Naive thymus-derived CD4-positive, alpha-beta T cell (primary cell): ENCODE measurements at places on chromosomes 1 and 21.

GRCh38 chr1:93082313-93082712 is 3.2 kb downstream of the MTF2 start:
- no peak overlapping the region for H3K27ac ChIP-seq
- DNase-seq: no peak
- peaks cover 15% of the 10 kb centered on the region for H3K36me3 ChIP-seq
- H3K27me3 ChIP-seq: no peaks in the 10 kb centered on the region
- no peak overlapping the region for H3K4me3 ChIP-seq
- peaks cover 16% of the 10 kb centered on the region for H3K4me1 ChIP-seq

DNA sequence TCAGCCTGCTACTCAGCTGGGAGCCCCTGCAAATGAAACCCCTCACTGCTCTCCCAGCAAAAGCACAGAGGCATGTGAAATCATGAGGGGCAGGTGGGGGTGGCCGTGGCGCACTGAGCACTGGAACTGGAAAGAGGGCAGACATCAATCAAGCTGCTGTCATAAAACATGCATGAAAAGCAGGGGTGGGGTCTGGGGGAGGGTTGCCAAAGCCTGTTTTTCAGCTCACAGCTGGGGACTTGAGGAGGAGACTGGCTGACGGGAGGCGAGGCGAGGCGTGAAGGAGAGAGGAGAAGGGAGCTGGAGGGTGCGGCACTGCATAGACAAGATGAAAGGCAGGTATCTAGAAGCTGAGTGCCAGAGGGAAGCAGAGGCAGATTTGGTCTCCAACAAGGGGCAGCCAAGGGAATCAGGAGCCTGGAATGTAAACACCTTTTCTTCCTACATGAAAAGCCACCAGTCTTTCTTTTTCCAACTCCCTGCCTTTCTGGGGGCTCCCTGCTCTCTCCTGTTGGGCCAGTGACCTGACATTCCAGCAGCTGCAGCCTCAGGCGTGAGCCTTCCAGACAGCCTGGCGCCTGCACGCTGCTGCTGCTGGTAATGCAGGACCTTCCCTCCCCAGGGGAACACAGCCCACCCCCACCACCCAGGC is 87.0 kb downstream of the NMNAT2 start:
- H3K36me3 ChIP-seq: no peaks in the 10 kb centered on the region
- no peak overlapping the region for H3K27ac ChIP-seq
- no peaks in the 10 kb centered on the region for H3K4me1 ChIP-seq

DNA sequence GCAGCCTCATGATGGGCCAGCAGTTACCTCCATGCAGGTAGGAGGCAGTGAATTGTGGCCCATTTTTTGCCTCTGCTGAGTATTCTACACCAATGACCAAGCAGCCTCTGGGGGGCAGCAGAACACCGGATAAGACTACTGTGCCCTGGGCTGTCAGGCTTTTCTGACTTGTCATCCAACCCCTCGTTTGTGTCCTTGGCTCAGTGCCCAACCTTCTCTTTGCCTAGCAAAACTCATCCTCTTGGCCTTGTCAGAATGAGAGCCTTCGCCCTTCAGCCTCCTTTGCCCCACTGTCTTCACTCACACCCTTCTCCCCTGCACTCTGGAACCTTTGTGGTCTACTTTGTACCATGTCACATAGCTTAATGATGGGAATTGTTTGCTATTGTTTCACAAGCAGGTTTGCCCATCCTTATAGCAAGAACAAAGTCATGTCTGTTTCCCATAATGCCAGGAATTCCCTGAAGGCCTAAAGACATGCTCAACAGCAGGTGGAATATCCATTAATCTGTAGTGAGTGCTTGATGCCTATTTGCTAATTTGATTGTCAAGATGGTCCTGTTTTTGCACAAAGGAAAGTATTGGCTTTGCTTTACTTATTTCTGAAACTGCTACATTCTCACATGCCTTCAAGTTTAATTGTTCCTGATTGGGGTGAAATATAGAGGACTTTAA is 255.9 kb downstream of the HHAT start:
- no peaks in the 10 kb centered on the region for H3K4me1 ChIP-seq
- H3K27ac ChIP-seq: no peak overlapping the region
- no peaks in the 10 kb centered on the region for H3K27me3 ChIP-seq
- no peaks in the 10 kb centered on the region for H3K36me3 ChIP-seq
- DNase-seq: peak; percentile 34

DNA sequence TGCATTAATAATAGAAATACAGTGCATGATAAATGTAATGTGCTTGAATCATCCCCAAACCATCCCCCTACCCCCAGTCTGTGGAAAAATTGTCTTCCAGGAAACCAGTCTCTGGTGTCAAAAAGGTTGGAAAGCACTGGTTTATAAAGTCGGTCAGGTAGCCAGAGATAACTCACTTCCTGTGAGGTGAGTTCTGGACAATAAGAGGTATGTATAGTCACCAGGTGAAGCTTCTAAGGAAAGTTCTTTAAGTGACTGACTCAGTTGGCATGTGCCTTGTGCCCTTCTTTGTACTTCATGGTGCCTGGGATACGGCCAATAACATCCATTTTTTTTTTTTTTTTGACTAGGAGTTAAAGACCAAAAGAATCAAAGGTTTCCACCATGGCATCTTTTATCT is 103.7 kb downstream of the GPATCH2 start:
- no peaks in the 10 kb centered on the region for H3K36me3 ChIP-seq
- H3K4me1 ChIP-seq: no peaks in the 10 kb centered on the region
- no peak for DNase-seq

- no peak for DNase-seq
- no peaks in the 10 kb centered on the region for H3K4me1 ChIP-seq
- H3K27me3 ChIP-seq: no peaks in the 10 kb centered on the region
- H3K4me3 ChIP-seq: no peak overlapping the region
- H3K36me3 ChIP-seq: no peaks in the 10 kb centered on the region
- no peak overlapping the region for H3K27ac ChIP-seq
These were observed 321.7 kb downstream of the SEC16B start for GRCh38 chr1:177648138-177648537.

DNA sequence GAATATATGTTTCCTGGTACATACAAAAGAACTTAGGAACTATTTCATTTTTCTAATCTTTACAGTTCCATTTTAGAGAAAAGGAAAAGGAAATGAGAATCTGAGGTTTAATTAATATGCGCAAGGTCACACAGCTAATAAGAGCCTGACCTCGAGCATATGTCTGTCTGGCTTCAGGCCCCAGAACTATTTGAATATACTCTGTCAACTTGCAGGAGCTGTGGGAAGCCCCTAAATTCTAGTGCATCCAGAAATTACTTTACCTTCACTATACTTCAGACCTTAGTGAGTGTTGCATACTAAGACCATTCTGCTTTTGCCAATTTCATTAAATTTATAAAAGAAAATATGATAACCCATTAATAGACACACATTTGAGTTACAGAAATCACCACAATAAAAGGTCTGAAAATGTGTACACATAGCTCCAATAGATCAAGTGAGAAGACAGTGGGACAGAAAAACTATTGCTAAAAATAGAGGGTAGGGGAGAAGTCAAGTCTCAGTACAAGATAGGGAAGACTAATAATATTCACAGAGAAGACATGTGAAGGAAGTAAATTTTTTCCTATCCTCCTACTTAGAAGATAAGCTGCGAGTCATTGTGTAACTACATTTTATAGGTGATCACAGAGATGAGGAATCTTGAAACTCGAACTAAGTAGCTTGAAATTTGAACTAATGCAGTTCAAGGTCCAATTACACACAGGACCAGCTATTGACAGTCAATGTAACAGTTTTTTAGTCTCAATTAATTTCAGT is 3.8 kb downstream of the RGS13 start:
- no peaks in the 10 kb centered on the region for H3K27me3 ChIP-seq
- no peaks in the 10 kb centered on the region for H3K36me3 ChIP-seq
- DNase-seq: no peak
- no peaks in the 10 kb centered on the region for H3K4me1 ChIP-seq

DNA sequence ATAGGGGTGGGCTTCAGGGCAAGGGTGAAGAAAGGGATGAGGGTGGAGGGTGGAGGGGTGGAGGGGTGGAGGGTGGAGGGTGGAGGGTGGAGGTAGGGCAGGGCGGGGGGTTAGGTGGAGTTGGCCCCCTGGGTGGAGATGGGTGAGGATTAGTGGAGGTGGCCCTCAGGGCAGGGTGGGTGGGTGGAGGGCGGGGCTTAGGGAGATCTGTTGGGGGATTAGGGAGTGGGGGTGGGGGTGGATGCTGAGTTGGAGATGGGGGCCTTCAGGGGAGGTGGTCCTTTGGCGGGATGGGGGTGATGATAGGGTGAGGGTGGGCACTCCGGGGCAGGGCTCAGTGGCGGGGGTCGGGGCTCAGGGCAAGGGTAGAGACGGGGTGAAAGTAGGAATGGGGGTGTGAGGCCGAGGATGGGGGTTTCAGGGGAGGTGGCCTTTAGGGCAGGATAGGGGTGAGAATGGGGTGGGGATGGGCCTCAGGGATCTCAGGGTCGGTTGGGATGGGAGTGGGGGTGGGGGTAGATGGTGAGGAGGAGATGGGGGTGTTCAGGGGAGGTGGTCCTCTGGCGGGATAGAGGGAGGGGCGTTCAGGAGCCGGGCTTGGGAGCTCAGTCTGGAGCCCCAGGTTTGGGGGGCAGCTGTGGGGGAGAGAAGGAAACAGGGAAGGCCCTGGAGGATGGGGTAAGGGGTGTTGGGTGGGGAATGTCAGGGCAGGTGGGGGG is 800 bp upstream of the DNMT3L start:
- H3K4me3 ChIP-seq: no peak overlapping the region
- no peak overlapping the region for H3K27ac ChIP-seq
- no peaks in the 10 kb centered on the region for H3K36me3 ChIP-seq
- no peaks in the 10 kb centered on the region for H3K4me1 ChIP-seq

GRCh38 chr1:222730866-222731265 is 6.1 kb upstream of the FAM177B start:
- DNase-seq: no peak
- H3K4me3 ChIP-seq: no peak overlapping the region
- peaks cover 39% of the 10 kb centered on the region for H3K36me3 ChIP-seq
- H3K27ac ChIP-seq: no peak overlapping the region
- H3K4me1 ChIP-seq: no peaks in the 10 kb centered on the region

DNA sequence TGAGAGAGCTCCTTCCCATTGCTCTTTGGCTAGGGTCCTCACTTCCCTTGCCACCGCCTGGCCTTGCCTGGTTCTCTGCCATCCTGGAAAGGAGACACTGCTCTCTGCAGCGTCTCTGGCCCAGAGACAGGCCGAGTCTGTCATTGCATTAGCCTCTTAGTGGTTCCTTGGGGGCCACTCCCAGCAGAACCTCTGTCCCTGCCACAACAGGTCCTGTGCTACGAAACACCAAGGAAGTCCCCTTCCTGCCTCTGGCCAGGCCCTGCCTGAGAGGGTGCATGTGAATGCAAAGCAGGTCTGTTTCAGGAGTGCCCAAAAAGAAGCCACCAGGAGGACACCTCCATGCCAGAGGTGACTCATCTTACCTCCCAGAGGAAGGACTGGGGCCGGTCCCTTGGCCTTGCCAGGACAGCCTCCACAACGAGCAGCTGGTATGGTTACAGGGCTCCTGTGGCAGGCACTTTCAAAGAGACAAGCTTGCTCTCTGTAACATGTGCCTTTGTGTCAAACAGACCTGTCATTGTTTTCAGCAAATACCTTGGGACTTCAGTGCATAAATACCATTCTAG is 59.6 kb downstream of the VPS26C start:
- H3K4me3 ChIP-seq: no peak overlapping the region
- H3K27me3 ChIP-seq: no peaks in the 10 kb centered on the region
- peaks cover 9% of the 10 kb centered on the region for H3K36me3 ChIP-seq
- no peak for DNase-seq

DNA sequence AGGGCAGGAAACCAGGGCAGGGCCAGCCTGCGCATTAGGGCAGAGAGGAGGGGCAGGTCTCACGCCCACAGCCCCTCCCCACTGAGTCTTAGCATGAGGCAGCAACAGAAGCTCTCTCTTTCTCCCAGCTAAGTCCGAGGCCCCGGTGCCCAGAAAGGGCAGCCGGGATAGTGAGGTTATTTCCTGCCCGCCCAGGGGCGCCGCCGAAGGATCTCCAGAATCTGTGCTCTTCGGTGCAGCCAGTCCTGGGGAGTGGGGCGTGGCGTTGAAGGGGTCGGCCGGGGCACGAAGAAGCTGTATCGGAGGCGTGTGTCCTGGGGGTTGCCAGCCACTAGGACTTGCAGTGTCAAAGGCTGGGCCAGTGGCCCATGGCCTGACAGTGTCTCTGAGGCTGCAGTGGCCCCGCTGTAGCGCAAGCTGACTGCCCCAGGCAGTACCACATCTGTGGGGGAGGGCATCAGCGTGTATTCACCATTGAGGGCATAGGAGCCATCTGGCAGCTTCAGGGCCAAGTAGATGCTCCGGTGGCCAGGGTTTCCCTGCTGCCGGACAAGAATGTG is 7.8 kb downstream of the ADAMTS4 start:
- no peak overlapping the region for H3K4me3 ChIP-seq
- no peak for DNase-seq
- no peaks in the 10 kb centered on the region for H3K36me3 ChIP-seq
- peaks cover 68% of the 10 kb centered on the region for H3K4me1 ChIP-seq
- no peaks in the 10 kb centered on the region for H3K27me3 ChIP-seq
- no peak overlapping the region for H3K27ac ChIP-seq

- H3K4me3 ChIP-seq: no peak overlapping the region
- H3K27me3 ChIP-seq: peaks cover 9% of the 10 kb centered on the region
These were observed 7.1 kb downstream of the FOXO6 start for GRCh38 chr1:41368366-41368765.

GRCh38 chr1:212873518-212873917 is 15.4 kb downstream of the FLVCR1 start:
- H3K36me3 ChIP-seq: peaks cover 14% of the 10 kb centered on the region
- no peaks in the 10 kb centered on the region for H3K27me3 ChIP-seq
- no peak overlapping the region for H3K4me3 ChIP-seq

DNA sequence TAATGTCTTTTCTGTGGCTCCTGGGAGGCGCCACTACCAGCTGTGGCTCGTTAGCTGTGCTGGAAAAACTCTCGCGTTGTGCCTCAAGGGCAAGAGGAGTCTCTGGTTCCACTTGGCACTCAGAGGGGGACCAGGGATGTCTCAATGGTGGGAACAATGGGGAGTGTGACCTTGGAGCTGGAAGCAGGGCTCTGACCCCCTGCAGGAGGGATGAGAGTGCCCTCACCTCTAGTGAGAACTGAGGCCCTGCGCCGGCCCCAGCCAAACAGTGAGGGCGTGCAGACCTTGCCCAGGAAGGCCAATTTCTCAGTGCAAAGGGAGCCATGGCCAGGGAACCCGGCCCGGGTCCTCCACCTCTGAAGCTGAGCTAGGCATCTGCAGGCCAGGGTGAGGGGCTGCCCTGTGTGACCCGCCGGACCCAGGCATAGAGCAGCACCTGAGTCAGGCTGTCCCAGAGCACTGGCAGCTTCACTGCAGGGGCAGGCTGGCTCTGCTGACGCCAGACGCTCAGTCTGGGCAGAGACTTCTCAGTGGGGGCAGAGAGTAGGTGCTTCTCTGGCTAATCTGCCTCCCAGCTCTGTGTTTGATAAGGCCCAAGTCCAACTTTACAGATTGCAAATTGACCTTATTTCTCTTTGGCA is 1.8 kb downstream of the RD3 start:
- no peak overlapping the region for H3K4me3 ChIP-seq
- DNase-seq: no peak
- no peaks in the 10 kb centered on the region for H3K27me3 ChIP-seq
- H3K36me3 ChIP-seq: no peaks in the 10 kb centered on the region
- no peak overlapping the region for H3K27ac ChIP-seq
- H3K4me1 ChIP-seq: no peaks in the 10 kb centered on the region

- no peaks in the 10 kb centered on the region for H3K27me3 ChIP-seq
- no peak for DNase-seq
- H3K36me3 ChIP-seq: no peaks in the 10 kb centered on the region
- H3K27ac ChIP-seq: no peak overlapping the region
These were observed 2.7 kb upstream of the CNN3 start for GRCh38 chr1:94929351-94930217.
